Naive thymus-derived CD8-positive, alpha-beta T cell (primary cell): ENCODE measurements at places on chromosomes 13 and 19.

DNA sequence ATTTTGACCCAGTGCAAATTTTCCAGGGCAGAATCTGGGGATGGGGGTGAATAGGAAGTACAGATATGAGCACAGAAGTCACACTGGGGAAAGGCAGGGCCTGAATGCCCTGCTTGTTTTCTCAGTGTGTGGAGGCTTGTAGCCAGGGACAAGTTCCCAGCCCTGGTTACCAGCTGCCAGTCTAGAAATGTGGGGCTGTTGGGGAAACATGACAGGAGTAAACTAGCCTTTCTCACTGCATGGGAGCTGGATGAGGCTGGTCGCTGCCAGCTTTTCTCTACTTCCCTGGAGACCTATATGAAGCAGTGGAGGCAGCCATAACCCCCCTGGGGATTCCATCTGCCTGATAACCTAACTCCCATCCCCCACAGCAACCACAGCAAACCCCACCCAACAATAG is 2267.7 kb downstream of the PCDH9 start:
- DNase-seq: no peak

GRCh38 chr13:47588676-47589075 is 412.4 kb downstream of the SUCLA2 start:
- DNase-seq: no peak

DNA sequence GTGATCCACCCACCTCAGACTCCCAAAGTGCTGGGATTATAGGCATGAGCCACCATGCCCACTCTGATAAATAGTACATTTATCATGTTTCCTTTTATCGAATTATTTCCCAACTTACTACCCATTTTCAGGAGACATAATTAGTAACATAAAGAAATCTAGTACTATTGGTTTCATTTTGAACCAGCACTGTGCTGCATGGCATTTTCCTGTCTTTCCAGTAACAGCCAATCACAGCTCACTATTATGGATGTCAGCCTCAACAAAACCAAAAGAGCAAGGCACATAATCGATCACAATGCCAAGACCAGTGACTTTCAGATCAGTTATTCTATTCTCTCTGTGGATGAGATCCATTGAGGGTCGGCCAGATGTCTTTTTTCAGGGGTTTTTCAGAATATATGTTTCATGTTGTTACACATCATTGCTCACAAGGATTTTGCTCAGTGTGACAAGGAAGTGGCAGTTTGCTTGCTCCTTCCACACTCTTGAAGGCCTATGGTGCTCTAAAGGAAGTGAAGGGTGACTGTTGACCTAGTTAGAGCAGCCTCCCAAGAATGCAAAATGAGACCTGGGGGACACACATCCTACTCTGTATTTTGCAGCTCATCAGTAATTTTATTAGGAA is 233.4 kb downstream of the KCNRG start:
- DNase-seq: no peak

DNA sequence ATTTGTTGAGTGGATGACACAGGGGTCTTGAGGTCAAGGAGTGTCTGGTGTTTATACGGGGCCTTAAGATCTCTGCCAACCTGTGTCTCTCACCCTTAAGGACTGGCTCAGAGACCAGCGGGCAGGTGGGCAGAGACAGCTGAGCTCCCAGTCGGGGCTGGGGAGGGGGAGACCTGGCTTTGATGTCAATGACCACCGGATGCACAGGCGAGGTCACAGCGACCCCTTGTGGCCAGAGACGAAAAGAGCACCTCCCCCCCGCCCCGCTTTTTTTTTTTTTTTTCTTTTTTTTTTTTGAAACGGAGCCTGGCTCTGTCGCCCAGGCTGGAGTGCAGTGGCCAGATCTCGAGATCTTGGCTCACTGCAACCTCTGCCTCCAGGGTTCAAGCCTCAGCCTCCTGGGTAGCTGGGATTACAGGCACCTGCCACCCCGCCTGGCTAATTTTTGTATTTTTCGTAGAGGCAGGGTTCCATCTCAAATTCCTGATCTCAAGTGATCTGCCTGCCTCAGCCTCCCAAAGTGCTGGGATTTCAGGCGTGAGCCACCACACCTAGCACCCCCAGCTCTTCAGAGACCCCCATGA is 12.1 kb upstream of the KLK14 start:
- DNase-seq: peak; percentile 34

GRCh38 chr13:39676315-39676876 is 20.9 kb downstream of the COG6 start:
- DNase-seq: no peak

- no peak for DNase-seq
Measured at GRCh38 chr19:15374796-15375440, 4.7 kb downstream of the AKAP8 start.

- DNase-seq: peak; percentile 54
Measured at GRCh38 chr19:1000095-1000494, at the start of gene GRIN3B. TSS of gene GRIN3B (plus strand) at chr19:1000419. CDS start at chr19:1000438, 19 bp downstream.
